Activated CD8-positive, alpha-beta T cell treated with anti-CD3 and anti-CD28 coated beads, Interleukin-2, amount 10 ng/mL, durations not matched to agents 7 days and 5 days (primary cell): ENCODE measurements at places on chromosomes 2 and 18.

- DNase-seq = no peak
Measured at GRCh38 chr2:3024401-3024935, 353.1 kb downstream of the EIPR1 start.

DNA sequence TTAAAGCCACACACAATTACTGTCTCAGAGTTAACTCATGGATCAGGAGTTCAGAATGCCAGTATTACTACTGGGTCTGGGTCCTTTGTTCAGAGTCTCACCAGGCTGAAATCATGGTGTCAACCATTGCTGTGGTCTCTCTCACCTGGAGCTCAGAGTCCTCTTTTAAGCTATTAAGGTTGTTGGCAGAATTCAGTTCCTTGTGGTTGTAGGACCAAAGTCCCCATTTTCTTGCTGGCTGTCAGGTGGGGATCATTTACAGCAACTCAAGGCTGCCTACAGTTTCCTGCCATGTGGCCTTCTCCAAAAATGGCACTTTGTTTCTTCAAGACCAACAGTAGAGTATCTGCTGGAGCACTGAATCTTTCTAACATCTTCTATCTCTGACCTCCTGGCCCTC is 113.5 kb downstream of the EXOC6B start:
- DNase-seq = no peak

- no peak for DNase-seq
Measured at GRCh38 chr2:8197101-8197500, 484.8 kb upstream of the ID2 start.

GRCh38 chr18:48715711-48716361 is 177.0 kb downstream of the CTIF start:
- DNase-seq = no peak

GRCh38 chr18:8890957-8891464 is 185.7 kb downstream of the MTCL1 start:
- DNase-seq = no peak

- no peak for DNase-seq
Measured at GRCh38 chr18:59220784-59221765, 1.1 kb downstream of the GRP start.

DNA sequence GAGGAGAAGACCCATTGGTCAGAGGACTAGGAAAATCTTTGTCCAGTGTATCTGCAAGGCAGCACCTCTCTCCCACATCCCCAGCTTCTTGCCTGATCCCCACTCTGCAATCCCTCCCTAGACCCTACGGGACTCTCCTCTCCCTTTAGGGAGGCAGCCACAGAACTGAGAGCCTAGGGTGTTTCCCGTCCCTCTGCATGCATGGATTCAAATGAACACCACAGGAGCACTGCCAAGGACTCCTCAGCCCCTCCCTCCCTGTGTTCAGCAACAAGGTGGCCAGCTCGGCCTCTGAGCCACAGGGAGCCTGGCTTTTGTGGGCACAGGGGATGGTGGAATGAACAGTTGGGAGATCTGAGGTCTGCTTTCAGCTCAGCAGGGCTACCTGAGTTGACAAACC is 117.1 kb downstream of the TXNL1 start:
- DNase-seq = no peak

- no peak for DNase-seq
Measured at GRCh38 chr18:6570581-6571238, 156.0 kb upstream of the L3MBTL4 start.

DNA sequence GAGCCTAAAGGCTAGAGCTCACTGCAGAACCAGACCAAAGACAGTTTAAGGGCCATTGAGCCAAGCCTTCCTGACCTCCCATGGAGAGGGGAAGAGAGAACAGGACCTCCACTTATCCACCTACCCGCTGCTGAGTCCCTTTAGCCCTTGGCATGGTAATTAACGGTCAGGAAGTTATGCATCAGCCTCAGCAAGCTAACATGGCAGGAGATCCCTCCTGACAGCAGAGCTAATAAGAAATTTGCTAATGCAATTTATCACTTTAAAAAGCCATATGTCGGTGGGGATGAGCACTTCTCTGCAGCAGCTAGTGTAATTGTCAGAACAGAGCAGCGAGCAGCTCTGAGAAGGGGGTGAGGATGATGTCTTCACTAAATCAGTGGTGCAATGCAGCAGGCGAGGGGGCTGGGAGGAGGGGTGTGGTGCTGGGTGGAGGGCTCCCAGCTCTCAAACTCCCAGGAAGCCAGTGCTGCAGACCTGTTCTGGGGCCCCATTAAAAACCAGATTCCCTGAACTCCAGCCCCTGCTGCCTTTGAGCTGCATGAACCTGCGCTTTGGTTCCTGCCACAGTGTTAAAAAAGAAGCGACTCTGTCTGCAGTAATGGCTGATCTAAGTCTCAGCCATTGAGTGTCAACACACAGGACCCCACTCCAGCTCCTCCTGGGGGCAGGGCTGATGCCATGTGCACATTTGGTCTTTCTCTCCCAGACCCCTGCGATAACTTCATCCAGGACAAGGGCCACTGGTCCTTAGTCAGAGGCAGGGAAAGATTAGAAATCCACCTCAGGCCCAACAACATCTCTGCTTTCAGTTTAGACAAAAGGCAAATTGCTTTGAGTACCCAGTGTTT is 84.2 kb upstream of the STPG4 start:
- DNase-seq = no peak

DNA sequence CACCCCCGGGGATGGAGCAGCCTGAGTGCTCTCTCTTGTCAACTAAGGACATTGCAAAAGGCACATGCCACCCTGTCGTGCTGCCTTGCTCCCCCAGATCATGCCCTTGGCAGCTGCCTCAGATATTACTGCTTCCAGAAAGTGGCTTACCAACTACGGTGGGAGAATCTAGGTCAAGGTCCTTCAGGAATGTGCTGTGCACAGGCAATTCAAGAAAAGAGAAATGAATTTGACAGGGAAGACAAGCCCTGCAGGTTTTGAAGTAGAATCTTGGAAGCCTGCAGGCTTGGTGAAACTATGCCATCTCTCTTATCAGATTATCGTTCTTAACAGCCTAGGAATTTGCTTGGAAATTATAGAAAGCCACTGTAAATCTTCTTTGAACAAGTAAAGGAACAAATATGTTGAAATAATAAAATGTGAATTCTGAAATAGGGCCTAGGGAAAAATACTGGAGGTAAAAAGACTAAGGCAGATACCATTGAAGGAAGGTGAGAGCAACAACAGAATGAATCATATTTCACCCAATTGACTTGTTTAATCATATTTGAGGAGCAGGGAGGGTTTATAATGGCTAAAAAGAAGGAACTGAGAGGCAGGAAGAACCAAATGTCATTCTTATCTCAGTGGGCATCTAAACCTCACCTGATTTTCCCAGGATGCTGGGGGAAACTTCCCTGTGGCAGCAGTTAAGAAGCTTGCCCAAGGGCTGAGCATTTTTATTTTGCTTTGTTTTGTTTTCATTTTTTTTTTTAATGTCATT is 94.0 kb upstream of the GLS start:
- no peak for DNase-seq

- no peak for DNase-seq
Measured at GRCh38 chr2:54206596-54206995, 49.4 kb downstream of the TSPYL6 start.

- no peak for DNase-seq
Measured at GRCh38 chr18:63850020-63850419, 37.5 kb upstream of the SERPINB2 start.

- peak; percentile 32 for DNase-seq
Measured at GRCh38 chr2:128520791-128521190, 202.1 kb upstream of the HS6ST1 start.

GRCh38 chr2:31770741-31771140 is 190.0 kb upstream of the SRD5A2 start:
- no peak for DNase-seq

DNA sequence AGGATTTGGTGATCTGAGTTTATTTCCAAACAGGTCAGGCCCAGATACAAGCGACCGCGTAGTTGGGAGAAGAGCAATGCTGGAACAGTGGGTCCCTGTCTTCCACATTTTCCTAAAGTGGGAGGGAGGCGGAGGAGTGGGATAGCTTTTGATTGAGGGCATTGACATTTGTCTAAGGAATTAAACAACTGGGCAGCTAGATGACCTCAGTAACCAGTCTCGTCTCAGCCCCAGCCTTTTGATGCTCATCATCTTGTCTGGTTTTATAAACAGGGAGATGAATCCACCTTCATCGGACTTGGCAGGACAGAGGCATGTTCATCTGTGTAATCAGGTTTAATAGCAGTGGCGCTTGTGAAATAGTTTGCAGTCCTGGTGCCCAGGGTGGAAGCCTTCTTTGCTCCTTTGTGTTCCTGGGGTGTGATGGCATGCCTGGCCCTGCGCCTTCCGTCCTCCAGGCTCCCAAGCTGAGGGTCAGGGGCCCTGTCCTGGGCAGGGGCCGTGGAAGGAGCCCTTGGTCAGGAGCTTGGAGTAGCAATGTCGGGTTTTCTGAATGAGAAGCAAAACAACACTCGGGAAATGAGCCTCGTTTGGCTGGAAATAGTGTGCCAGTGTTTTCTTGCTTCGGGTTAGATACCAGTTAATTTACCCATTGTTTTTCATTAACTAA is 193.8 kb downstream of the FAM210A start:
- DNase-seq = no peak

- DNase-seq = no peak
Measured at GRCh38 chr2:6750411-6751158, 115.1 kb downstream of the CMPK2 start.

DNA sequence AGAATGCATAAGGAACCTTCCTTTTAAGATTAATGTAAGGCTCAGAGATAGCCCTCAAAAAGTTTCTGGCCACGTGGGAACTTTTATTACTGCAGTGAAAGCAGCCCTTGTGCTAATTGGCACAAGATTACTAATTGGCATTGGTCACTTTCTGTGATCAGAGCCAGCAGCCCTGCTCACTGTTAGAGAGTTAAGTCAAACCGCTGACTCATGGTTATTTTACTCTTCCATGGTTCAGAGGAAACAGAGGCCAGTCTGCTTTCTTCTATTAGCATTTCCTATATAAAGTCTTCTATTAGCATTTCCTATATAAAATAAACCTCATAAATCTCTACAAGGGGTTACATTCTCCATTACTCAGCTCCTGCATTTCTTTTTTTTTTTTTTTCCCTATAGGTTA is 1.5 kb upstream of the SLC35G4 start:
- DNase-seq = no peak

DNA sequence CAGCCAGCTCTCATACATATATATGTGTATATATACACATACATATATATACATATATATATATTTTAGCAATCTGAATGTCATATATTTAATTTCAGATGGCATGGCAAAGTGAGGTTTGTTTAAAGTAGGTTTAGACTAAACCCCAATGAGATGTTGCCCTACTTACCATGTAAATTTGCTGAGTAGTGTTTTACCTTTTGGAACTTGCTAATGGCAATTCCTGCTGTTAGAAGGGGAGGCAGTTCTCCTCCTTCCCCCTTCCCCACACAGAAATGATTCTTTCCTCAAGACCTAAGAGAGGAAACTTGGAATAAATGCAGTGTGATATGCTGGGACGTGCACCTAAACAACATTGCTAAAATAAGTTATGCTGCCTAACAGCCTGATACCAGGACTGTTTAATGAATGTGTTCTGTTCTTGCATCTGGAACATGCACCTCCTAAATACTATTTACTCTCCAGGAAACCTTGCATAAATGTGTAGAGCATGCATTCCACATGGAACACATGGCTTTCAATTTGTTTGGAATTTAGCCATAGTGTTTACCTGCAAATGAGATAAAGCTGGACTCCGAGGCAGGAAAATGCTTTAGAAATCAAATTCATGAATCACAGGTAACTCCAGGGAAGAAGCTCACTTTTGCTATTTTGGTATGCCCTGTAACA is 252.9 kb upstream of the SIX3 start:
- DNase-seq = no peak

DNA sequence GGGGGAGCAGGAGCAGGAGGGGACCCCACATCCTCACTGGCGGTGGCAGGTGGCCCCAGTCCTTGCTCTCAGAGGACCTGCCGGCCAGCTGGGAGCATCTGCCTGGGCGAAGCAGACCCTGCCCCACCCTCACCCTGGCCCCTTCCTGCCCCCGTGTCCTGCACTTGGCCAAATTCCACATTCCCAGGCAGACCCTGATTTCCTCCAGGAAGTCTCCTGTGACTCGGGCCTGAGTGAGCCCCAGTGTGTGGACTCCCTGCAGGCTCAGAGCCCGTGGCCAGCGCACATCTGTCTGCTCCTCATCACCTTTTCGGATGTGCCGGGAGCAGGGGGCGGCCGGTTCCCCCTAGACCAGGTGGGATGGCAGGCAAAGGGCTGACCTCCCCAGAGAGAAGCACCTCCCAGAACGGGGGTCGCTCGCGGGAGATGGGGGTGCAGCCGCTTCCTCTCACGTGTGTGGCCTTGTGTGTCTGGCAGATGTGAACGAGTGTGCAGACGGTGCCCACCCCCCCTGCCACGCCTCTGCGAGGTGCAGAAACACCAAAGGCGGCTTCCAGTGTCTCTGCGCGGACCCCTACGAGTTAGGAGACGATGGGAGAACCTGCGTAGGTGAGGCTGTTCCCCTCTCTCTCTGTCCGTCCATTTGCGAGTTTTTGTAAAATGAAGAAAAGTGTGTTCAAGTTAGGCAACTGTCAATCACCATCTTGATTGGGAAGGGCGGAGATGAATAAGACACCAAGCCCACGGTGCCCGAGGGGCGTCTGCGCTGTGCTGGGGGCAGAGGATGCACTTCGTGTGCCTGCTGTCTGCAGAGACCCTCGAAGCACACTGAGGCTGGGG is 90.4 kb downstream of the TPO start:
- no peak for DNase-seq
